Posterior cingulate gyrus (tissue), 11 donors: ENCODE measurements at places on chromosomes 3 and 15.

GRCh38 chr15:46552316-46552715 lies 917.5 kb downstream of the SQOR start:
- DNase-seq: no peak

DNA sequence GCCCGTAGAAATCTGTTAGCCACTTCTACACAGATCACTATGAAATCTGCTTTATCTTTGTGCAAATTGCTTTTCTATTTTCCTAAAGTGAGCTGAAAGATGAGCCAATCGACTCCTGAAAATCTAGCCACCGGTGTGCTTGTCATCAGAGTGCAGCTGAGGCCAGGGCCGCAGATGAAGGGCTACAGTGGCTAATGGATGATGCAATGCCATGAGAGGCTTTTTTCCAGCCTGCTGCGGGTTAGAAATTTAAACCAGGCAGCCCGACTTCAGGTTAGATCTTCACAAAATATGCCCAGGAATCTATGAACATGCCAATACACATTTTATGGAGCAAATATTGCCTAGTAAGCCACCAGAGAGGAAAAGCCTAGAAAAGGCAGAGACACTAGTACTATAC lies 948.2 kb upstream of the CFAP20DC start:
- DNase-seq: no peak

GRCh38 chr15:81024265-81024872 lies 23.6 kb downstream of the TLNRD1 start:
- DNase-seq: no peak

- no peak for DNase-seq
Observed at GRCh38 chr3:69403454-69403853, 17.6 kb upstream of the FRMD4B start.

GRCh38 chr3:133237380-133237779 lies 162.5 kb upstream of the BFSP2 start:
- no peak for DNase-seq

- no peak for DNase-seq
Observed at GRCh38 chr3:23762214-23762613, 43.5 kb upstream of the UBE2E1 start.
